NCI-H1048 (cell line): ENCODE measurements at places on chromosomes 13 and 19.
A peak's percentile ranks its signal among the peaks of the same experiment; 100 is the strongest.

DNA sequence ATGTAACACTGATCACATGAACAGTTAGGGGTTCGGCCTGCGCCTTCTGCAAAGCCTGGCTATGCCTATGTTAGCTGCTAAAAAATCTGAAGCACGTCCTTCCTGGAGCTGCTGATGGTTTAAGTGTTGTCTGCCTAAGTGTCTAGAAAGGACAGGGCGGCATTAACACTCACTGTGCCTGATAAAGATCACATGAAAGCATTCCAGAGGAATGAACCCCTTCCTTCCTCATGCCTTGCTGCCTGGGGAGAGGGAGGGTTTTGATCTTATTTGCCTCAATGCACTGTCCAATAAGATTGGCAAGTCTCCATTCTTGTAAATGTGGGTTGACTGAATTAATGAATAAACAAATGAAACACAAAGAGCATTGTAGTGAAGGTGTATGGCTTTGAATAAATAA is 5.2 kb downstream of the DOCK9 start:
- DNase-seq = no peak

DNA sequence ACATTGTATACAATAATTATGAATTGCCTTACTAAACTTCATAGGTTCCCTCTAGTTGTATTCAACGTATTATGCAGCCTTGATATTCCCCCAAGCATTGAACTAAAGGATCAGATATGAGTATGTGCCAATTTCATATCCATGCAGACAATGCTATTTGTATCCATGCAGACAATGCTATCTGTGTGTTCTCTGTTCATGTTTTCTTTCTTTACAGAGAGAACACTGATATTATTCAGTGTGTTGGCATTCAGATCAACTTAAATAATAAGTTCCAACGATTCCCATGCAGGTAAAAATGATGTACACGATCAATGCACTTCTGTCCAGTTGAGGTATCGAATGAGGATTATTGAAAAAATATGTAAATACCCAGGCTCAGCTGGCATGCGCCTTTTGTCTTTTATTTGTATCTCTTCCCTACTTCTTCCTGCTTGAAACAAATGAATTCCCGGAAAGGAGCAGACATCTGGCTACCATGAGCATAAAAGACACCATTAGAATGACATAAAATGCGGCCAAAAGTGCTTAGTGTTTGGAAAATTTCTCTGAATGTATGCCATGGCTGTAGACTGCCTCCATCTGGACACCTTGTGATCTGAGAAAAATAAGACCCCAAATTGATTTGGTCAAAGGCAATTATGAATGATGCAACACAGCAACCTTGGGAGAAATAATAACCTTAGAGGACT is 731.5 kb downstream of the SLITRK1 start:
- DNase-seq = no peak

GRCh38 chr13:60134376-60134775 is 29.4 kb downstream of the DIAPH3 start:
- DNase-seq = no peak

- no peak for DNase-seq
Observed at GRCh38 chr13:73401769-73402168, 343.0 kb downstream of the KLF5 start.

DNA sequence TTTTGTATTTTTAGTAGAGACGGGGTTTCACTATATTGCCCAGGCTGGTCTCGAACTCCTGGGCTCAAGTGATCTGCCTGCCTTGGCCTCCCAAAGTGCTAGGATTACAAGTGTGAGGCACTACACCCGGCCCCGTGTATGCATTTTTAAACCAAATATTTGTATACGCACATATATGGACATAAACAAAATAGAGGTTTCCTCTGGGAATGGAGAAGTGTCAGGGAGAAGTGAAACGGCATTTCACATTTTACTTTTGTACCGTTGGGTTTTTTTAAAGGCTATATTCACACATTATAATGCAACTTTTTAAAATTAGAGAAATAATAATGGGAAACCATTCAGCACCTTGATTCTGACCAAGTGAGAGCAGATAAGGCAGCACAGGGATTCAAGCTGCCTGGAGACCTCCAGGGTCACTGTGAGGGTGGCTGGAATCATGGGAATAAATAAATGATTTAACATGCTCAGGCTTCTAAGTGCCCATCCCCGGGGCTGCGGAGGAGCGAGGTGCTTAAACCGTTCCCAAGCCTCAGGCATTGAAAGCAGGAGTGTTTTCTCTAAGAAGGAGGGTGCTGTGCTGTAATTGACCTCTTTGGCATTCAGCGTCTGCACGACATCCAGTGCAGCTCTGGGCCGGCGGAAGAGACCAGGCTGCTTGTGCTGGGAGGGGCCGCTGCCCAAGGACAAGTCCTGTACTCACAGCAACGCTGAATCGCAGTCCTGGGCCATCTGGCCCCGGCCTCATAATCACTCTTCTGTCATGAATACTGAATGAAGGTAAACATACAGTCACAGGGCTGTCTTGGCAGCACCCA is 24.7 kb downstream of the GPR42 start:
- no peak for DNase-seq

- no peak for DNase-seq
Observed at GRCh38 chr19:13189600-13189999, 39.4 kb downstream of the IER2 start.

DNA sequence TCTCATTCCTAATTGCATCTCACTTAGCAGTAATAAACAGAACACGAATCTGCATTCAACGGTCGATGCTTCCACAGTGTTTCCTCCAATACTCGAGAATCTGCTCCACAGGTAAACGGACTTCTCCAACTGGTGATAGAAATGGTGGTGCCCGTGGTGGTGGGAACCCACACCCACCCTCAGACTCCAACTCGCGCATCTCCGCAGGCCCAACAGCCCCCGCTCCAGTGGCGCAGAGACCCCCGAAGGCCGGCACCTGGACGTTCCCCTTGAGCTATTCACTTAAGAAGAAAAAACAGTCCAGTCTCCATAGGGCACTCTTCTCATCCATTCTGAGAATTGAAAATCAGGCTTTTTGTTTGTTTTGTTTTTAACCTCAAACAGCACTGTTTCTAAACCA is 13.8 kb upstream of the RASA3 start:
- DNase-seq = no peak

- no peak for DNase-seq
Observed at GRCh38 chr19:852136-853013, at the start of gene ELANE. Gene ELANE (plus strand): TSS chr19:852303. CDS start chr19:852329, 26 bp downstream.

- DNase-seq = peak; percentile 10
Observed at GRCh38 chr13:23466144-23467002, 32.9 kb upstream of the SACS start.

DNA sequence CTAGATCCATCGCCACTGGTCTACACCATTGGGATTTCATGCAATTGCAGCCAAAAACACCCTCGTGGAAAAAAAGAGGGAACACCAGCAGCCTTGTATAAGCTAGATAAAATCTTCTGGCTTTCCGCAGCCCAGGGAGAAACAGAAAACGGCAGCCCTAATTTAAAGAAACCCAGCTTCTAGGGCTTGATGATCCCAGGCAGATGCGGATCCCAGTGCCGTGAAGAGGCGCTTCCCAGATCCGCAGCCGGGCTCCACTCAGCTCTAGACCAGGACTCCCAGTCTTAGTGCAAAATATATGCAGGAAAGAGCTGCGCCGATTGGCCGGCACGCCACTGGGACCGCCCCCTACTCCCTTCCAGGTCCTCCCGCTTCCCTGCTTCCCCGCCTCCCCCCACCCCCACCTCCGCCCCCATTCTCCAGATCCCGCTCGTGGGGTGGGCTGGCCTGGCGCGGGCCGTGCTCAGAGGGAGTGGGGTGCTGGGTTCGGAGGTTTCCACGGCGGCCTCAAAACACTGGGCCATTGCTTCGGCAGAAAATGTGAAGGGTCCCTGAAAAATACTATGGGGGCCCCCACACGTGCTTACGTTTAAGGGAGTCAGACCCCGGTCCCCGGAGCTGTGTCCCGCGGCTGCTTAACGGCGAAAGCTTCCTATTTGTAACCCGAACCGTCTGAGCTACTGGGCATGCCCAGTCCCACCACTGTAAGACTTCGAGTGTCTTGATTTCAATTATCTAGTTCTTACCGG is 63.1 kb downstream of the SERP2 start:
- DNase-seq = peak; percentile 44

DNA sequence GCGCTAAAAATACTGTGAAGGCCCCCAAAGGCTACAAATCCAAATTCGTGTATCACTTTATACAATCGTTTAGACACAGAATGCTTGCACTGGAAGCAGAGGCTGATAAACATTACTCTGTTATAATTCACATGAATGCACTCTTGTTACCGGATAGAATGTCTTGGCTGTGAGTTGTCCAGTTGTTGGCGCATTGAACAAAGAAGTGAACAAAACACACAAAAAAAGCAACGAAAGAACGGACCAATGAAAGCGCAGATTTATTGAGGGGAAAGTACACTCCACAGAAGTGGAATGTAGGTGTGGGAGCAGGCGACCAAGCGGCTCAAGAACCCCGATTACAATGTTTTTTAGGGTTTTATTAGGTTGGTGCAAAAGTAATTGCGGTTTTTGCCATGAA is 529 bp upstream of the ZNF418 start:
- no peak for DNase-seq

DNA sequence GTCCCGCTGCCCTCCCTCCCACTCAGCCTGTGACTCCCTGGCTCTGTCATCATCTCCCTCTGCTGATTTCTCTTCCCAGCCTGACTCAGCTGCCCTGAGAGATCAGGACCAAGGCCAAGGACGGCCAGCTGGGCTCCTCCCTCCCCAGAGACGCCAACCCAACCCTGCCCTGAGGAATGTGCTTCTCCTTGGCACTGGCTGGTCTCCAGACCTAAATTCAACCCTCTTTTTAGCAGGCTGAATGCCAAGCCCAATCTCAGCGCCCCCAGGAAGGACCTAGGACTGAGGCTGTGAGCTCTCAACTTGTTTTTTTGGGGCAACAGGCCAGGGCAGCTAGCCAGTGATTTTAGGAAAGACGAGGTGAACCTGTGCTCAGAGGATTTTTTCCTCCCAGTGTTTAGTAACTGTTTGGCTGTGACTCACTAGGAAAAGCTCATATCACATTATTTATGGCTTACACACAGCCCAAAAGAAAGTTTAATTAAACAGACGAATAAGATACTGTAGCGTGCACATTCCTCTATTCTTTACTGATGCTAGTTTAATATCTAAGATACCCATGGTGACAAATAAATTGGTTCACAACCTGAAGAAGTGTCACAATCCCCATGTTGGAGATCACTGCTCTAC is 7.4 kb upstream of the IGFL1 start:
- no peak for DNase-seq

DNA sequence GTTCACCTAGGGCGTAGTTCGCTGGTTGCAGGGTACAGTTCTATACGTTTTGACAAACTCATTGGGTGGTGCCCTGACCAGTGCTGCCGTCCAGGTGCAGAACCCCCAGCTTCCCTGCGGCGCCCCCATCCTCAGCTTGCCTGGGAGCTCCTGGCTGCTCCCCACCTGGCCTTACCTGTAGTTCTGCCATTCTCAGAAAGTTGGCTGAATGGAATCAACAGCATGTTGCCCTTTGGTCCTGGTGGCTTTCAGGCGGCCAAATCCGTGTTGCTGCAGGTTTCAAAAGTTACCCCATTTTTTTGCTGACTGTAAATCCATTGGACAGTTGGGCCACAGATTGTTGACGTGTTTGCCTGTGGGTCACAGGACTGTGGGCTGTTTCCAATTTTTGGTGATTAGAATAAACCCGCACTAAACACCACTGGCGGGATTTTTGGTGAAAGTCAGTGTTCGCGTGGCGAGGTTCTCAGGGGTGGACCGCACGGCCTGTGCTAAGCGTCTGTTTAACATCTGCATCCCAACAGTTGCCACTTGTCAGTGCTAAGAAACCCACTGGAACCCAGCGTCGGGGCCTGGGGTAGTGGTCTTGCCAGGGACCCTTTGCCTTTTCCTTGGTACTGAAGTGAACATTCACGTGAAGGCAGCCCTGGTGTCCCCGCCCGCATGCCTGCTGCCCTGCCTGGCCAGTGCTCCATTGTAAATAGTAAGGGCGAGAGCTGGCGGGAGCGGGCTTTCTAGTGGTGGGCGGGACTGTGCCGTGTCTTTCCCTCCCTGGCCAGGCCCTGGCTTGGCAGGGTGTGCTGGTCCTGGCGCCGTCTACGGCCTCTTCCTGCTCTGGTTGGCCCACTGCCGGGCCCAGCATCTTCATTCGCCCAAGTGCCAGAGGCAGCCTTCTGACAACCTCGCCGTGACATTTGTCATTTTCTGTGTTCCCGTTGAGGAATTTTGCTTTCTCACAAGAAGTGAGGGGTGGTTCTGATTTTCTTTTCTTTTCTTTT is 3.3 kb downstream of the DOT1L start:
- no peak for DNase-seq

DNA sequence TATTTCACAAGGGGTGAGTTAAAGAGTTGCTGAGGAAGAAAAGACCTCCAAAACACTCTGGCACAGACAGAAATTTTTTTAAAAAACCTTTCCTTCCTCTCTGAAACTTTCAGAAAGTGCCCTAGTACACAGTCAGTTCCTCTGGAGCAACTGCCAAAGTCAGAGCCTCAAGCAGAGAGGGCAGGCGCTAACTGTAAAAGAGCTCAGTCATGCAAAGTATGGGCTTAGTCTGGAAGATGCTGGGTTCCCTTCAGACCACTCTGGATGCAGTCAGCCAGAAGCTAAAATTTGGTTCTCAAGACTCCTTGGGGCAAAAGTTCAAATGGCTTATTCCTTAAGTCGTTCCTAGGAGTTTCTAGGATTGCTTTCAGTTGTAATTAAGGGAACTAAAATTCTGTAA is 671.6 kb downstream of the PCDH9 start:
- no peak for DNase-seq

DNA sequence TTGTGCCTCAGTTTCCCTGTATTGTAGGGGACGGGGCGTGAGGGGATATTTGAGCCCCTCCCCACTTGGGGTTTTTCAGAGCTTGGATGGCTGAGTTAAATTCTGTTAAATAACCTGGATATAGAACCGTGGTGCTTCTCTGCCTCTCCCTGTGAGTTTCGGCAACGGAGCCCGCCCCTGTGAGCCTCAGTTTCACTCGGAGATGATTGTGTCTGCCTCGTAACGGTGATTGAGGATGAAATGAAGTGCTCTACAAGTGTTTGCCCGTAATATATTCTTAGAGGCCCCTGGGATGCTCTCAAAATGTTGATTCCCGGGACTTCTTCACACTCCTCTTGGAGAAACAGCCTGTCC is 509 bp downstream of the KXD1 start:
- no peak for DNase-seq

DNA sequence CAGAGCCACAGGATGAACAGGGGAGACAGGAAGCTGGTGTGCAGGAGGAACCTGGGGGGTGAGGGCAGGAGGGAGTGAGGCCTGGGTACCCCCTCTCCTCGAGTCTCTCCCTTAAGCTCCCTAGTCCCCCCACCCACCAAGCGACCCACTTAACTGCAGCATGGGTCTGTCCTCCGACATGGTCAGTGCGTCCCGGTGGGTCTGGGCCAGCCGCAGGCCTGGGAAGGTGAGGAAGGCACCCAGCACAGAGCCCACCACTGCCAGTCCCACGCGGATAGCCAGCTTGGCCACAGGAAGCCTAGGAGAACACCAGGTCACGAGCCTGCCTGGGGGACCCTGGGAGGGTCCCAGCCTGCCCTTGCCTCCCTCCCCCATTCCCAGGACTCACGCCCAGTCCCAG is 16.9 kb downstream of the TMEM161A start:
- DNase-seq = no peak

- no peak for DNase-seq
Observed at GRCh38 chr13:25836574-25837336, 215.1 kb downstream of the SHISA2 start.
